Stimulated activated CD8-positive, alpha-beta memory T cell treated with anti-CD3 and anti-CD28 coated beads, Interleukin-2, amount 100 ng/mL, for 48 hours (primary cell): ENCODE measurements at places on chromosomes 1 and 21.

GRCh38 chr1:173430677-173431303 lies 46.3 kb upstream of the PRDX6 start:
- no peak for DNase-seq

- no peak for DNase-seq
These were observed 4.9 kb upstream of the KCNK1 start for GRCh38 chr1:233608988-233609387.

DNA sequence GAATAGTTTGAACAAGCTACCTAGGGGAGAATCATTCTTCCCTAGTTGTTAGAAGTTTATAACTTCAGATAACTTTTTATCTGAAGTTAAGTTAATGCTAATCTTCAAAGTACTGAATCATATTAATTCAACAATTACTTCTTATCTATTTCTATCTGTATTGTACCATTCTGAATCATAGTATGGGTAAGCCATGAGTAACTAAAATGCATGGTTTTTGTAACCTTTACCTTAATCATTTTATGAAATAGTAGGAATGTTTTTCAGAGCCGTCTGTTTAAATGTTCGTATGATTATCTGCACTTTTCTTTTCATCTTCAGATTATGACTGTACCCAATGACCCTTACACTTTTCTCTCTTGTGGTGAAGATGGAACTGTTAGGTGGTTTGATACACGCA lies 50.3 kb upstream of the MPC2 start:
- no peak for DNase-seq

DNA sequence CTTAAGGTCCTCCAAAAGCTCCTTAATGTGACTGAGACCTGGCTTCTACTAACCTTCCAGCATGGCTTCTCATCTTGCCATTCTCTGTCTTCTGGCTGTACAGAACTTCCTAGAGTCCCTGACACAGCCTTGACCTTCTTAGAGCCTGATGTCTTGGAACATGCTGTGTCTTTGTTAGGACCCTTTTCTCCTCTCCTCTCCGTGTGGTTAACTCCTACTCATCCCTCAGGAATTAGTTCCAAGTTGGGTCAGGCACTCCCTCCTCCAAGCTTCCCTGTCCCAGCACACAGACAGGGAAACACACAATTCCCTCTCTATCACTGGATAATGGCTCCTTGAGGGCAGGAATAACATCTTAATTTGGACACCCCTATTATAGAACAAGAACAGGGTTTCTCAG lies 275.4 kb upstream of the USP24 start:
- no peak for DNase-seq

DNA sequence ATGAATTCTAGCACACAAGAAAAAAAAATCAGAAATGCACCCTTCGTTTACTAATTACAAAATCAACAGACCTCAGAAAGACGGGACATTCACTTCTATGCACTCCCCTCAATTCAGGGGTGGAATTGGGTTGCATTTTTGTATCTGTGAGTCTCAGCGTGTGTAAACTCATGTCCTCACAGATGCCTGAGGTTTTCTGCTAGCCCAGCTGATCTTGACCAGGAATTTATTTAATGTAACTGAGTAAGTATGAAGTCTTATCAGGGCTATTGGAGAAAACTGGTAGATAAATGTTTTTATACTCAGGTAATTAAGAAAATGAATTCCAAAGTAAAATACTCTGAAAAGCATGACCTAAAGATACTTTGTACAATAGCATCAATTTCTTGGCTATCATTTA lies 167.7 kb downstream of the RUNX1 start:
- no peak for DNase-seq

DNA sequence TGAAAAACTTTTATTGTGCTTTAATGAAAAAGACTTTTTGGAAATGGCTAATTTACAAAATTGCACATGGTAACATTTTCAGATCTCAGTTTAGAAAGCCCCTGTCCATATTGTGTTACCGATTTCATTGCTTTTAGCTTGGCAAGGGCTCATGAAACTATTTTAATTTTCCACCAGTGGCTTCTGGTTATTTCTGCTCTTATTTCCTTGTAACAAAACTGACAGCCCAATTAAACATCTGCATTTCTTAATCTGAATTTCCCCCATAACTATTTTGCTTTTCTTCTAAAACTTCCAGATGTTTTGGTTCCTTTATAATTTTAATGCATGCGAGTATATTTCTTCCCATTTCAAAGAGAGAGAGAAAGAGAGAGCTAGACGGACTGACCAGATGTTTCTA lies 264.8 kb downstream of the PTPRC start:
- DNase-seq: no peak

- DNase-seq: no peak
These were observed 472.3 kb upstream of the B3GALT2 start for GRCh38 chr1:193658691-193659090.

- no peak for DNase-seq
These were observed 3.6 kb downstream of the AJAP1 start for GRCh38 chr1:4657960-4658541.

DNA sequence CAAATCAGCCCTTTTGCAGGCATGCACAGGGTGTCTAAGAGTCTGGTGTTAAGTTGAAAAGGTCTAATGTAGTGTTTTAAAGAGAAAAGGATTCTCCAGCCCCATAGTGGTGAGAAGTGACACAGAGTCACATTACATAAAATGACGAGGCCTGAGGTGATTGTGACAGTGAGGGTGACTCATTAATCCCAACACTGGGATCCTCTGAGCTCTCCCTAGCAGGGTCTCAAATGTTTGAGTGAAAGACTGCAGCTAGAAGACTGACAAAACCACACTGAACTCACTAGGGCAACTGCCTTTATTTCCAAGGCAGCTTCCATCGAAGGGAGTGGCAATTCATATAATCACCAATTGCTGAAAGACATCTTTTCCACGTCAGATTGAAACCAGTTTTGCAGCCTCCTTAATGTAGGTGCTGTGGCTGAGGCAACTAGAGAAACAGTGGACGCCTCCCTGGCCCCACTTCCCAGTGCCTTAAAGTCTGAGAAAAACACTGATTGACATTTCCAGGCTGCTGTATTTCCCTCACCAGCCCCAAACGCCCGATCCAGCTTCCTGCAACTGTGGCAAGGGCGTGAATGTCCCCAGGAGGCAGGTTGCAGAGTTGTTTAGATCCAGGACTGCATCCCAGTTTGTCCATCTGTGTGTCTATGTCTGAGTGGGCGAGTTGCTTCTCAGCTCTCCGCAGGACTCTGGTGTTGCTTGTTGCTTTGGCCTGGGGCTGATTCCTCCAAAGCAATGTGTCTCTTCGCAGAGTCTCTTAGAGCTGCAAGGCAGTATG lies 81.4 kb downstream of the RUNX1 start:
- no peak for DNase-seq

- DNase-seq: no peak
These were observed 24.8 kb upstream of the ITPKB start for GRCh38 chr1:226763905-226764264.

DNA sequence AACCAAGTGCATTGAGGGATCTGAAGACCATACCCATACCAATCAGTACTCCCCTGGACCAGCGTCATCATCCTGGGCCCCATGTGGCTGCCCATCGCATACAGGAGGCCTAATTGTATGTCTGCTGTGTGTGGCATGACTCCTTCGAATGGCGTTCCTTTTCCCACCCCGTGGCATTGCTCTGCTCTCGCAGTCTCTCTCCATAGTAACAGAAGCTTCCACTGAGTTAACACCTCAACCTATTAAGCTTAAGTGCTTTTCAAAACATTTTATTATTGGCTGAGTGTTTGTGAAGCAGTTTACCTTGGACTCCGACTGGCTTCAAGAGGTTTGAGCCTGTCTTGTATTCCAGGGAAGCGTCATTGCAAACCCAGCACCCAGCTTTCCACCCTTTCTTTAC lies 187.1 kb upstream of the LMO4 start:
- DNase-seq: no peak

GRCh38 chr1:119410961-119411360 lies 4.0 kb upstream of the HSD3B2 start:
- DNase-seq: no peak

- DNase-seq: no peak
These were observed 39.6 kb upstream of the PLEKHO1 start for GRCh38 chr1:150110116-150110515.

GRCh38 chr1:20476265-20477038 lies 9.6 kb downstream of the CAMK2N1 start:
- DNase-seq: no peak

DNA sequence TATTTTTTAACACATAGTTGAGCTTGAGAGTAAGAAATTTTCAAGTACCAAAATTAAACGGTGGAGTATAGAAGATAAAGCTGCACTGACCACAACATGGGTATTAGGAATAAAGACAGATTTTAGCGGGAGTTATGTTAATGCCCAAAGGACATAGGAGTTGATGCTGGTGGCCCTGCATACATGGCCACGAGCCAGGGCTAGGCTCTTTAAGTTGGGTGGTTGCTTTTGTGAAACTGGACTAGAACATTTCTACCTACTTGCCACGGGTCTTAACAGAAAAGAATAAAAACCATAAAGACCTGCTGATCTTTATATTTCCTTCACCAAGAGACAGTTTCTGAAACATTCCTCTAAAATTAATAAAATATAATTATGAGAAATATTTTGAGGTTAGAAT lies 14.9 kb downstream of the EDEM3 start:
- no peak for DNase-seq

DNA sequence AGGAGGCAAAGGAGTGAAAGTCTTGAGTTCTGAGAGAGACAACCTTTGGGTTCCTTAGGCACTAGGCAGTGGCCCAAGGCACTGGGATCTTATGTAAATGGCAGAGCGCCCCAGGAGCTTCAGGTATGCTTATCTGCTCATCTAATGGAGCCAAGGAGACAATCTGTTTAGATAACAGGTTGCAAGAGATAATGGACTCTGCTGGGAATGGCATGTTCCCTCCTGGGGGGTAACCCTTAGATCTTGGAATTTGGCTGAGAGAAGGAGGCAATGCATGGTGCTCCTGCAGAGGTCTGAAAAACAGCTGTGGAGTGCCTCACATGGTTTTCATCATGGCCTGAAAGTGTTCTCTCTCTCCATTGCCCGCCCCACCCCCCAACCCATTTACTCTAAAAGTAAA lies 44.1 kb upstream of the WLS start:
- no peak for DNase-seq

GRCh38 chr1:66350001-66350547 lies 183.9 kb upstream of the SGIP1 start:
- no peak for DNase-seq

- DNase-seq: no peak
These were observed 750.9 kb downstream of the BRINP3 start for GRCh38 chr1:189726806-189727205.

DNA sequence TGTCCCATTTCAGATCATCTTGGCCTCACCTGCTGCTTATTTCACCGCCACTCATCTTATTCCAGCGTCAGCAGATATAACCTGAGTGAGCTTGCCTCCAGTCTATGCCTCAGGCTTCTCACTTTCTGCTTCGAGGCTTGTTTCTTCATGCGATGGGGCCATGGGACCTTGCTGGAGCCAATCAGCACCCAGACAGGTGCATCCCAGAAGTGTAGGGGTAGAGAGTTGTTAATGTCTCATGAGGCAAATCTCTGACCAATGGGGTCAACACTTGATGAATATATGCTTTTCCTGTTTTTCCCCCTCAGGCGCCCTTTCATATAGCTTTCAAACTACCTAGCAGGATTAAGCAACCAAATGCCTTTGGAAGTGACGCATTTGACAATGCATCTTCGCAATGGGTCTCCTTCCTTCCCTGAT lies 935 bp upstream of the YIPF1 start:
- DNase-seq: peak; percentile 7

DNA sequence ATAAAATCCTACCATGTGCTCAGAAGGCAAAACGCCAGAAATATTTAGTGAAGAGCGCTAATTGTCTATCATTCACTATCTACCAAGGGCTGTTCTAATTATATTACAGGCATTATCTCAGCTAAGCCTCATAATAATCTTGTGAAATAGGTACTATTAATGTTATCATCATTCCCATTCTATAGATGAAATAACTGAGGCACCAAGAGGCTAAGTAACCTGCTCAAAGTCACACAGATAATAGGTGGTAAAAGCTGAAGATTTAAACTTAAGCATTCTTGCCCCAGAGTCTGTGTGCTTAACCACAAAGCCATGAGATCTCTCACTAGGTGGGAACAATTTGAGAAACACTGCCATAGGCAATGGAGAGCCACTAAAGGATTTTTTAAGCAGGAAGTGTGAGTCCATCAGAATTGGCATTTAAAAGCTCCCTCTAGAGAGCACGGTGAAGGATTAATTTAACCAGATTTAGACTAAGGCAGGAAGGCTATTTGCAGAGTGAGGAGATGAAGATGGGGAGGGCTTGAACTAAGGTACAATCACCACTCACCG lies 1.7 kb upstream of the SMAP2 start:
- DNase-seq: no peak

DNA sequence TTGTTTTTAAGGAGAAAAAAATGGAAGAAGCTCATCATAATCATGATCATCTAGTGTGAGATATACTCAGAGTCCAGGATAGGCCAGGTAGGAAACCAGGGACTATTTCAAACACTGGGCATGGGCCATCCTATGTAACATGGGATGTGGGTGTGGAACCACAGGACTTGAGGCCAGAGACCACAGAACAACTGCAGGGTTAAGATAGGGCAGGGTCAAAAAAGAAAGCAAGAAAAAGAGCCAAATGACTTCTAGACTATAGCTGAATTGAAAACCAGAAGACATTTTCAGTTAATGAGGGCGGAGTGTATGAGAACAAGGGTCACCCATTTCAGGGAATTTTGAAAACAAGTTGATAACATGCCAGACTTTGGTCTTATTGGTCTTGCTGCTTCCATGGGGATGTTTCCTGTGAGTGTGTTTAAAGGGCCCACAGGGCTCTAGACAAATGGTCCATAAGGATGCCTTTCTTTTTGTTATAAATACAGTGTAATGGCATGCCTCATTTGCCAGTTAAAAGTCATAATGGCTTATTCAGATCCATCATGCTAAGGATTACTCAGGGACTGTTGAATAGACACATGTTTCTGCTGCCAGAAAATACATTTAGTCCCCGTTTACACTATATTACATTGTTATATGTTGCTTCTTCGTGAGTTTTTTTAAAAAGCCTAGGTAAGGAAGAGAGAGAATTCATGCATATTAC lies 182.0 kb upstream of the C21orf91 start:
- no peak for DNase-seq

- DNase-seq: no peak
These were observed 124.7 kb upstream of the C1orf174 start for GRCh38 chr1:4024811-4025210.

GRCh38 chr1:40396420-40396819 lies 22.9 kb downstream of the SMAP2 start:
- no peak for DNase-seq

DNA sequence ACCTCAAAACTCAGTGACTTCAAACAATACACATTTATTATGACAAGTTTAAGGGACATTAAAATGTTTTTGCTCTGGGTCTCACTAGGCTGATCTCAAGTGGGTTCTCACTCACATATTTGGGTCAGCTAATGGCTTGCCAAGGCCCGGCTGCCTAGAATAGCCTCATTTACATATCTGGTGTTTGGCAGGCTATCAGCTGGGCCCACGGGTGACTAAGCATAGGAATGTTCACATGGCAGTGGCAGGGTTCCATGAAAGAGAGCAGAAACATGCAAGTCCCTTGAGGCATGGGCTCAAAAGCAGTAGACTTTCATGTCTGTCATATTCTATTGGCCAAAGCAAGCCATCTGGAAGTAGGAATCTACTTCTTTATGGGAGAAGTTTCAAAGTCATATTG lies 492.6 kb downstream of the KCNT2 start:
- DNase-seq: no peak
